Aortic smooth muscle cell (primary cell): ENCODE measurements at places on chromosomes 7 and 10. TPM values are rescaled to one million over a fixed set of nuclear protein-coding genes. Genes with fewer than 3 reads are reported as not detected.

The C7orf33 gene
- total RNA-seq = not detected in 2 replicates

The COX15 gene
- total RNA-seq = 31.2 and 32.8 TPM in 2 replicates

The FAM237B gene
- not detected in 2 replicates for total RNA-seq

The LLCFC1 gene
- not detected in 2 replicates for total RNA-seq

The NYAP1 gene
- total RNA-seq = 0.13 and 0.19 TPM in 2 replicates

The EIF4H gene
- 295 and 314 TPM in 2 replicates for total RNA-seq

The MMS19 gene
- total RNA-seq = 46.2 and 49.2 TPM in 2 replicates

The CLRN3 gene
- not detected in 2 replicates for total RNA-seq

The CBLL1 gene
- total RNA-seq = 13.6 and 13.8 TPM in 2 replicates

The TCF7L2 gene
- total RNA-seq = 2.6 and 3.5 TPM in 2 replicates

The HHEX gene
- 1.6 and 4.6 TPM in 2 replicates for total RNA-seq

The OR2A1 gene
- under 0.01 and 0.19 TPM in 2 replicates for total RNA-seq

The PTF1A gene
- total RNA-seq = not detected in 2 replicates

The VOPP1 gene
- 63.9 and 85.6 TPM in 2 replicates for total RNA-seq

The HOXA3 gene
- total RNA-seq = 0.92 and 1.6 TPM in 2 replicates

The CREB5 gene
- total RNA-seq = 2.6 and 4.4 TPM in 2 replicates

The FOXL3 gene
- total RNA-seq = not detected in 2 replicates

The LRMDA gene
- 4.6 and 7.8 TPM in 2 replicates for total RNA-seq

The PRPS1L1 gene
- total RNA-seq = 0.06 and 0.13 TPM in 2 replicates

The C10orf105 gene
- total RNA-seq = under 0.01 TPM in 1 of 2 replicates, not detected in the other

The FEZF1 gene
- not detected in 2 replicates for total RNA-seq

The AVPI1 gene
- total RNA-seq = 12.9 and 19.2 TPM in 2 replicates

The KLF14 gene
- not detected in 2 replicates for total RNA-seq

The EGR2 gene
- under 0.01 and 0.25 TPM in 2 replicates for total RNA-seq

The CCL24 gene
- not detected in 2 replicates for total RNA-seq

The MALRD1 gene
- 0.56 and 0.66 TPM in 2 replicates for total RNA-seq

The RSBN1L gene
- total RNA-seq = 18.2 and 23.4 TPM in 2 replicates

The ADRA2A gene
- 0.81 and 4.2 TPM in 2 replicates for total RNA-seq

The AIMP2 gene
- 31.0 and 42.7 TPM in 2 replicates for total RNA-seq

The RELN gene
- total RNA-seq = 1.2 and 1.3 TPM in 2 replicates

The TRPV5 gene
- total RNA-seq = not detected in 2 replicates

The ANKRD1 gene
- 2.2 TPM in 2 replicates for total RNA-seq

The PPP1R17 gene
- not detected in 2 replicates for total RNA-seq
